ENCODE measurements at places on chromosomes 2 and 18. TPM values are rescaled to one million over a fixed set of nuclear protein-coding genes. Genes with fewer than 3 reads are reported as not detected.

GRCh38 chr18:13112982-13113381, 105.6 kb upstream of the LDLRAD4 start:
- DNase-seq = no peak

DNA sequence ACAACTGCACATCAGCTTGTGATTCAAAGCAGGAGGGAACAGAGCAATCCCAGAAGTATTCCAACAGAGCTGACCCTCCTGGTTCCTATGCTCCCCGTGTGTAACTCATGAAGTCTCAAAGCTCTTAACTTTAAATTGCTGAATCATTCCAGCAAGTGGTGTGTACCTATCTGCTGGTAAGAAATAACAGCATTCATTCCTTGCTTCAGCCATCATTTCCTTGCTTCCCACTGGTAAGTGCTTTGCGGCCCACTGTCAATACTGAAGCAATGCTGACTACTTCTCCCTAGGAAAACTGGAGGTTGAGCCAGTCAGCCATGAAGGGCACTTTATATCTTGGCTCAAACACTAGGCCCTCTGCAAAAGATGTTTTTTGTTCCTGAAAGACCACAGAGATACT, 222.4 kb downstream of the EXOC6B start:
- no peak for DNase-seq

DNA sequence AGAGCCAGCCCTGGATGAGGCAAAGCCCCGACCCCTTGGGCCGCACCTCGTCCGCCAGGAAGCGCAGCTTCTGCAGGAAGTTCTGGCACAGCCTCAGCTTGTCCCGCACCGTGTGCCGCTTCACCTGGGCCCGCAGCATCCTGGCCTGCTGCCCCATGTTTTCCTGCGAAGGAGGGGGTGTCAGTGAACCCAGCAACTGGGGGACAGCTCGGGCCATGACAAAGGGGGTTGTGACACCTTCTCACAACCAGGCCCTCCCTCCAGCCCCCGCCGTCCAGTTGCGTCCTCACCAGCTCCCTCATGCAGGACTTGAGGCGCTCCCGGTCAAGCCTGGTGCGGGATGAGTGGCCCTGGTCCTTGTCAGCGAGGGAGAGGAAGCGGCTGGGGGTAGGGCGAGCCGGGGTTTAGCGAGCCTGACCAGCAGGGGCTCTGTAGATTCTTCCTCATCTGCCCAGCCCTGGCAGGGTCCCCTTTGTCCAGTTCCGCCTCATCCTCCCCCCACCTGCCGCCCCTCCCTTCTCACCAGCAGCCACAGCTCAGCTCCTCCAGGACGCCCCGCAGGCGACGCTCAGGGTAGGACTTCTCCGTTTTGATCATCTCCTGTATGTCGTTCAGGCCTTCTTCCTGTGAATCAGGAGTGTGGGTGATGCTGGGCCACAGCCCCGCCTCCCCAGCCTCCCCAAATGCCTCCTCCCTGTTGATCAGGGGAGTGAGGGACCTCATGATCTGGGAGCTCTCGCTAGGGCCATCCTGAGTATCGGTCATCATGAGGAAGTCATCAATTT, 606 bp downstream of the OTOF start:
- no peak for DNase-seq

Gene ZNF892
- 4.3 TPM for total RNA-seq

- peak; percentile 26 for DNase-seq
These were observed 58.9 kb downstream of the FAM168B start for GRCh38 chr2:131034122-131035051.

DNA sequence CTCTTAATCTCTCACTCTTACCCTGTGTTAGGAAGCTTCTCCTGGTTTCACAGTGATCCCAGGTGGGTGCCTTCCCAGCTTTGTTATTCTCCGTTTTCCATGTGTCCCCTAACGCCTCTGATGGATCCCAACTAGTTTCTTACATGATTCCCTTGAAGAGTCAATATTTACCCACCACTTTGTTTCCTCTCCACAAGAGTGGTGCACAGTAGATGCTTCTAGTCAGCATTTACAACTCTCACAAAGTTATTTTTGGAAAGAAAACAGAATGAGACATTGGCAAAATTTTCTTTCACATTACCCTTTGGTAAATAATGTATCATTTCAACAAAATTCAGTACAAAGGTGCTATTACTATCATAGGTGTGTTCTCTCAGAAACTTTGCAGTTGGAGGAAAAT, 1611.1 kb upstream of the ZEB2 start:
- no peak for DNase-seq

Gene SMAD4
- 170 TPM for total RNA-seq

Gene RPRM
- not detected for total RNA-seq

GRCh38 chr2:231009236-231009919, 13.5 kb downstream of the SPATA3 start:
- no peak for DNase-seq

GRCh38 chr2:130759906-130760753, 4.8 kb downstream of the AMER3 start:
- no peak for DNase-seq

- DNase-seq = peak; percentile 18
These were observed 172.9 kb upstream of the SETBP1 start for GRCh38 chr18:44507729-44508325.
